Ascending aorta (tissue), 2 donors: ENCODE measurements at places on chromosomes 16 and 17. TPM values are rescaled to one million over a fixed set of nuclear protein-coding genes. Genes with fewer than 3 reads are reported as not detected.

Gene FGF11
- total RNA-seq, result 0.32 TPM

Gene TVP23A
- not detected for total RNA-seq

- H3K36me3 ChIP-seq, result no peaks in the 10 kb centered on the region
- H3K4me1 ChIP-seq, result peaks cover 14% of the 10 kb centered on the region
- DNase-seq, result no peak
- H3K27ac ChIP-seq, result no peak overlapping the region
These were observed 129.1 kb downstream of the CLEC16A start for GRCh38 chr16:11073407-11073999.

- no peak overlapping the region for H3K27ac ChIP-seq
- peaks cover 6% of the 10 kb centered on the region for H3K36me3 ChIP-seq
- H3K4me3 ChIP-seq, result no peak overlapping the region
- no peak for DNase-seq
- H3K27me3 ChIP-seq, result no peaks in the 10 kb centered on the region
These were observed 17.7 kb upstream of the MRPL38 start for GRCh38 chr17:75922173-75922961.

- H3K27ac ChIP-seq, result no peak overlapping the region
- H3K36me3 ChIP-seq, result peaks cover 47% of the 10 kb centered on the region
- DNase-seq, result no peak
- no peaks in the 10 kb centered on the region for H3K27me3 ChIP-seq
- H3K4me1 ChIP-seq, result peaks cover 3% of the 10 kb centered on the region
These were observed 20.6 kb upstream of the SNTB2 start for GRCh38 chr16:69166221-69166833.

DNA sequence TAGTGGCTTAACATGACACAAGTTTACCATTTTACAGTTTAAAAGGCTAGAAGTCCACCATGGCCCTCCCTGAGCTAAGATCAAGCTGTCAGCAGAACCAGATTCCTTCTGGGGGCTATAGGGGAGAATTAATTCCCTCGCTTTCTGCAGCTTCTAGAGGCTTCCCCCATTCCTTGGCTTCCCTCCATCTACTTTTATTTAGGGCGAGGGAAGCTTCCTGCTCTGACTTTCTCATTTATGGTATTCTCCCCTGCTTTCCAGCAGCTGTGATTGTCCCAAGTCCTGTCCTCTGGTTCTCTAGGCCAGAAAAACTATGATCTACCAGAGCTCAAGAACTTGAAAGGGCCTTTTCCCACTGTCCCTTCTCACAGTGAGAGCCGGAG lies 4.3 kb downstream of the CETP start:
- H3K27me3 ChIP-seq, result no peaks in the 10 kb centered on the region
- no peak overlapping the region for H3K4me3 ChIP-seq
- H3K27ac ChIP-seq, result no peak overlapping the region
- H3K4me1 ChIP-seq, result peaks cover 8% of the 10 kb centered on the region
- no peak for DNase-seq
